ENCODE measurements at places on chromosomes 1 and 21. TPM values are rescaled to one million over a fixed set of nuclear protein-coding genes. Genes with fewer than 3 reads are reported as not detected.
A peak's percentile ranks its signal among the peaks of the same experiment; 100 is the strongest.

RNF186 gene
- total RNA-seq: not detected

DNA sequence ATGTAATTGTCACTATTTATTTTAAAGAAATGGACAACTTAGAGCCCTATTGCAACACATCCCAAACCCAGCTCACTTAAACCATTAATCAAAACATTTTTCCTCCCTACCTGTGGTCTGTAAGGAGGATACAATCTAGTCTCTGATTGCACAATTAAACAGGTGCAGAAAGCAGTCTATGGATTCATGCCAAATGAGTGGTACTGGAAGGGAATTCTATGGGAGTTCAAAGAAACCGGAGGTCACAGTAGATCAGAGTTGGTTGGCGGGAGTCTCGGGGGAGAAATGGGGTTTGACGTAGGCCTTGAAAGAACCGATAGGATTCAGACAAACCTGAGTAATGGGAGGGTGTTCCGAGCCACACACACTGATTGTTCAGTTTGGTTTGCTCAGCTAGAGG is 314.9 kb downstream of the KIF26B start:
- H3K36me3 ChIP-seq: no peaks in the 10 kb centered on the region
- H3K4me3 ChIP-seq: no peak overlapping the region
- H3K27ac ChIP-seq: no peak overlapping the region

GRCh38 chr1:33332357-33332789 is 11.5 kb upstream of the A3GALT2 start:
- no peak for DNase-seq
- H3K27me3 ChIP-seq: no peaks in the 10 kb centered on the region
- no peak overlapping the region for H3K27ac ChIP-seq
- H3K4me3 ChIP-seq: no peak overlapping the region
- peaks cover 13% of the 10 kb centered on the region for H3K4me1 ChIP-seq

GRCh38 chr1:32817815-32818786 is 648 bp downstream of the S100PBP start:
- H3K4me1 ChIP-seq: peaks cover 33% of the 10 kb centered on the region
- peaks cover 43% of the 10 kb centered on the region for H3K36me3 ChIP-seq
- peak overlapping the region; percentile 94 for H3K27ac ChIP-seq
- DNase-seq: peak; percentile 90

- peak overlapping the region; percentile 47 for H3K4me3 ChIP-seq
- H3K27ac ChIP-seq: no peak overlapping the region
- no peak for DNase-seq
- peaks cover 29% of the 10 kb centered on the region for H3K4me1 ChIP-seq
- no peaks in the 10 kb centered on the region for H3K27me3 ChIP-seq
These were observed 2.2 kb upstream of the ZBTB7B start for GRCh38 chr1:155000411-155000725.

DNA sequence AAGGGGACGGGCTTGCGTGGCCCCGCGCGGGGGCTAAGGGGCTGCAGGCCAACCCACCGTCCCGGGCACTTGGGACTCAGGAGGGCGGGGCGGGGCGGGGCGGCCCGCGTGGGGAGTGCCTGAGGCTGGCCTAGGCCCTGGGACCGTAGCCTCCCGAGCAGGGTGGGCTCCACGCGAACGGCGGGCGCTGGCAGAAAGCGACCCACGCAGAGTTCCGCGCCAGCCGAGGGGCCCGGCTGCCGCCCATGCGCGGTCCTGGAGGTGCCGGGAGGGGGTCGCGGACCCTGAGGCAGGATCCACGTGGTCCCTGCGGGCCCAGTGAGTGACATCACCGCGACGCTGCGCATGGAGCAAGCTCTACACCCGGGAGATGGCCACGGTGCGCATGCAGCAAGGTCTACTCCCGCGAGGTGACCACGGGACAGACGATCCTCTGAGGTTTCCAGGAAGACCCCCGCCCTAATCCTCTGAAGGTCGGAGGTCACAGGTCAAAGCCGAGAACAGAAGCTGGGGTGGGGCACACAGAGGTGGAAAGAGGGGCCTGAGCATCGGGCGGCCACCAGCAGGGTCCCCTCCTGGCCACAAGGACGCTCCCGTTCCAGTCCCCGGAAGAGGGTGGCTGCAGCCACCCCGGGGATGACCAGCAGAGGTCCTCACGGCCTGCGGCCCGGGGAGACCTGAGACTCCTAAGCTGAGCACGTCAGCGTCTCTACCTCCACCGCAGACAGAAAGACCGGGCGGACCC is 13.5 kb upstream of the SLC19A1 start:
- H3K27ac ChIP-seq: peak overlapping the region; percentile 80
- H3K4me3 ChIP-seq: peak overlapping the region; percentile 43
- DNase-seq: peak; percentile 86
- peaks cover 32% of the 10 kb centered on the region for H3K4me1 ChIP-seq
- H3K36me3 ChIP-seq: peaks cover 30% of the 10 kb centered on the region

DNA sequence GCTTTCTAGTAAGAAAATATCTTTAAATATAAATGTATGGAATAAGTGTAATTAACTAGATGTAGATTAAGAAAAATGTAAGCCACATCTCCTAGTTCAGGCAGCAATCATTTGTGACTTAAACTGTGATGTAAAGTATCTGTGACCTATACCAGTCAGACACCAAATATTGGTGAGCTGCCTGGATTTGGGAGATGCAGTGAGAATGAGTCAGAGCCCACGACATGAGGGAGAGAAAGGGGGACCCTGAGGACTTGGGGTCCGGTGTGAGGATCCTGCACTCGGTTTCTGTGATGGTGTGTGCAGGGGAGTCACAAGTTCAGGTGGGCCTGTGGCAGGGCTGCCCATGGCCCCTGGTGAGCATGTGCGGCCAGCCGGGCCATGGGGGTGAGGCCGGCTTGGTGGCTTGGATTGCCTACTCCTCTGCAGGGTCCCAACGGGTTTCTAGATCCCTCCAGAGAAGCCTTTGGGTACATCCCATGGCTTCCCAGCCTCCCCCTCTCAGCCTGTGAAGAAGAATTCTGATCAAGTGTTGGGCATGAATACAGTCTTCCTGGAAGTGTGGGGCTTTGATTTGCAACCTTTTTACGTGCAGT is 19.0 kb upstream of the ABCG1 start:
- peaks cover 17% of the 10 kb centered on the region for H3K4me1 ChIP-seq
- no peaks in the 10 kb centered on the region for H3K27me3 ChIP-seq
- no peak overlapping the region for H3K4me3 ChIP-seq
- peak overlapping the region; percentile 18 for H3K27ac ChIP-seq

- no peaks in the 10 kb centered on the region for H3K36me3 ChIP-seq
- H3K4me3 ChIP-seq: no peak within 1 kb of the TSS
- peaks cover 48% of the 10 kb centered on the region for H3K27me3 ChIP-seq
- no peak within 1 kb of the TSS for H3K27ac ChIP-seq
- no peak for DNase-seq
- no peaks in the 10 kb centered on the region for H3K4me1 ChIP-seq
These were observed at the start of gene PLPPR5 for GRCh38 chr1:99004861-99005442. Gene PLPPR5, minus strand, starts transcription at chr1:99004861. Its CDS starts 190 bp downstream, at chr1:99004671.

DNA sequence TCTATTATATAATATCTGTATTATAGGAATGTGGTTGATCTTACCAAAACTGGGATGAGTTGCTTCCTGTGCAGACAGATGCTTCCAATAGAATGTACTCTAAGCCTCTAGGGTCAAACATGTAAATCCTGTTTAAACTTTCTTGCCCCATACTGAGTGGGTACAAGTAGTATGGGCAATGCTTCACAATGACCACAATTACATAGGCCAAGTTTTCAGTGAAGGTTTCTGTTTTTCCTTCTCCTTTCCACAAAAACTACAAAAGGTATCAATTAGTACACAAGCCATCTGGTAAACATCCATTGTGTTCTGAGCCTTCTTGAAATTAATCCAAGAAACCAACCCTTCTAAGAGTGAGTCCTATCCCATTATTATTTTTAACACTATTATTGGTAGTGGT is 16.8 kb downstream of the OTUD7B start:
- peaks cover 23% of the 10 kb centered on the region for H3K36me3 ChIP-seq
- DNase-seq: no peak
- peaks cover 44% of the 10 kb centered on the region for H3K4me1 ChIP-seq
- no peaks in the 10 kb centered on the region for H3K27me3 ChIP-seq
- no peak overlapping the region for H3K4me3 ChIP-seq
